ENCODE measurements at places on chromosomes 11 and 22.

DNA sequence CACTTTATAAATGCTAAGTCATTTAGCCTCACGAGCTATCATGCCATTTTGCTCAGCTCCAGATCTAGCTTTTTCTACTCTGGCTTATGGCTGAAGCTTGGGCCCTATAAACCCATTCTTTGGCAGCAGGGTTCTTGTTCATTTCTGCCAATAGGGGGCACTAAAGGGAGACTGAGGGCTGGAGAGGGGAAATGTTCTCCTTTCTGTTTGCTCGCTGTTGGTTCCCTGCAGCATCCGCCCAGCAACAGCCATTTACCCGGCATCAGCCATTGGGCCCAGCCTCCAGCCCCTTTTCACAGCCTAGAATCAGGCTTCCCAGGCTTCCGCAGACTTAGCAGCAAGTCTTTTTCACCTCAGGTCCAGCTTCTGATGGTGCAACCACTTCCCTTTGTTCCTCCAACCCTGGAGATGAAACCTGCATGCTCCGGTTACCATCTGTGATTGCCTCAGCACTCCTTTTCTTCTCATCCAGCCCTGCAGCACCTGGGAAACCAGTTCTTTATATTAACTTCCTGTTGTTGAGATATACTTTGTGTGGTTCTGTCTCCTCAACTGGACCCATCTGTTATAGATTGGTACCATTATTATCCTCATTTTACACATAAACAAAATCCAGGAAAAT, 4.2 kb upstream of the ME3 start:
- no peak for DNase-seq

- peak; percentile 10 for DNase-seq
Measured at GRCh38 chr11:86608251-86608799, 64.1 kb downstream of the ME3 start.

DNA sequence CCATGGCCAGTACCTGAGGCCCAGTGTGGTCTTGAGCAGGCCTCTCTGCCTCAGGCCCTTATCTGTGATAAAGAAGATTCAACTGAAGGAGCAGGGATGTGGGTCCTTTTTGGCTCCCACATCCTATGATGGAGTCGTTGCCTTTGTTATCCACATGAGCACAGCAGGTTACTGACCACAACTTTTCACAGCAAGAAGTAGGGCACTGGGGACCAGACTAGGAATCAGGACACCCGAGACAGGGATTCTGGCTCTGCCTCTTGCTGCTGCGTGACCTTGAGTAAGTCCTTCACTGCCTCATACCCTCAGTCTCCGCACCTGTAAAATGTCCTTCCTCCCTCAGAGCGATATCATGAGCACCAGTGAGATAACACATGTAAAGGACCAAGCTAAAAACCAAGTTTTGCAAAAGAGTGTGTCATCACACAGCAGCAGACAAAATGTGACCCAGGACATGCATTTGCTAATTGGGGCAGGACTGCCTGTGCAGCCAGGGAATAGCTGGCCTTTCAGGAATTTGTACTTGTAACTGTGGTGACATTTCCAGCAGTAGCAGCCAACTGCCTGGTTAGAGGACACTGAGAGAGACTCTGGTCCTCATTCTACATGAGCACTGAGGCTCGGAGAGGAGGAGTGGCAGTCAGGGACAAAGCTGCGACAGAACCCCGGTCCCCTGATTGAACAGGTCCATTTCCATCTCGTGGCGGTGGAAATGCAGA, 13.2 kb upstream of the SMIM35 start:
- no peak for DNase-seq

- DNase-seq, result peak; percentile 40
Measured at GRCh38 chr11:114259124-114259526, 37.1 kb upstream of the NNMT start.

GRCh38 chr11:26575946-26576345, 3.9 kb upstream of the MUC15 start:
- DNase-seq, result no peak
